ENCODE measurements at places on chromosomes 4 and X.

DNA sequence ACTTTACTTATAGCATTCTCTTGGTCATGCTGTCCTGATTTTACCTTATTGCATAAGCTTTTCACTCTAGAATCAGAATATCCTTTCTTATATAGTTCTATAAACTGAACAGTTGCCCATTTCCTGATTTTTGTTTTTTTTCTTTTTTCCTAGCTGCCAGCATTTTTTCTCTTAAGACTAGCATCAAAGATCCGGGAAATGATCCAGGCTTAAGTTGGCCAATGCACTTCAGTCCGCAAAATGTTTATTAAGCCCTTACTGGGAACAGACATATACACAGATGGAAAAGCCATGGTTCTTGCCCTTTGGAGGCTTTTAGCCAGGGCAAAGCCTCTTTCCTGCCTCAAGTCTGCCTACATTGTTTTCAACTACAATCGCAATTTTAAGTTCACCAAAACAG lies 10.1 kb upstream of the BMP2K start:
- DNase-seq: no peak

DNA sequence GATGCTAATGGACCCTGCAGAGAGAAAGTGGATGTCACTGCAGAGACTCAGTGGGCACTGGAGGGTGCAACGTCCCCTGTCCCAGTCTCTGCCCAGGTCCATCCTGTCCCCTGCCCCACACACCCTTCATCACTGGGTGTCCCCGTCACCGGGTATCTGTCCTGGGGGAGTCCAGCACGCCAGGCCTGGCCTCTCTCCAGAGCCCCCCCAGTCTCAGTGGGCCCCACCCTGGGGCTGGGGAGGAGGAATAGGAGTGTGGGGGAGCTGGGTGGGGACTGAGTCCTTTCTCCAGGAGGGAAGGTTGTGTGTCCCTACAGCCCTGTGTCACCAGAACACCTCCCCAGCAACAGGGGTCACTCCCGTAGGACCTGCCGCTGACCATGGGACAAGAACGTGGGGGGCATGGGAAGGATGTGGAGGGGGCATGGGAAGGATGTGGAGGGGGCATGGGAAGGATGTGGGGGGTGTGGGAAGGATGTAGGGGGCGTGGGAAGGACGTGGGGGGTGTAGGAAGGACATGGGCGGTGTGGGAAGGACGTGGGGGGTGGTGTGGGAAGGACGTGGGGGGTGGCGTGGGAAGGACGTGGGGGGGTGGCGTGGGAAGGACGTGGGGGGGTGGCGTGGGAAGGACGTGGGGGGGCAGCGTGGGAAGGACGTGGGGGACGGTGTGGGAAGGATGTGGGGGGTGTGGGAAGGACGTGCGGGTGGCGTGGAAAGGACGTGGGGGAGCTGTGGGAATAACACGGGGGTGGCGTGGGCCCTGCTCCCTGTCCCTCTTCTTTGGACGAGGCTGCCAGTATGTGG lies 21.0 kb upstream of the SPON2 start:
- peak; percentile 12 for DNase-seq

DNA sequence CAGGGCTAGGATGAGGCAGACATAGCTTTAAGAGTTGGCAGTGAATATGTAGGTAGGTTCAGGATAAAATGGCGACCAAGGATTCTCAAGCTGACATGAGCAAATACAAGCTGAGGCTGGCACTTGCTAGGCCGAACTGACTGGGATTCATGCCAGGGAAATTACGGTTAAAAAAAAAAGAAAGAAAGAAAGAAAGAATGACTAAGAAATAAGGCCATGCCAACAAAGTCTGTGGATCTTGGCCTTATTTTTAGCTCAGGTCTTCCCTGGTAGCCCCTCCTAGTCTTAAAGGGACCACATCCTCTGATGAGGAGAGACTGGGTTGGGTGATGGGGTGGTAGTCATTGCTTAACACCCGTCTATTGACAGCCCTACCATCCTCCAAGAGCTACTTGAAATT lies 64.4 kb upstream of the KLHL13 start:
- no peak for DNase-seq

DNA sequence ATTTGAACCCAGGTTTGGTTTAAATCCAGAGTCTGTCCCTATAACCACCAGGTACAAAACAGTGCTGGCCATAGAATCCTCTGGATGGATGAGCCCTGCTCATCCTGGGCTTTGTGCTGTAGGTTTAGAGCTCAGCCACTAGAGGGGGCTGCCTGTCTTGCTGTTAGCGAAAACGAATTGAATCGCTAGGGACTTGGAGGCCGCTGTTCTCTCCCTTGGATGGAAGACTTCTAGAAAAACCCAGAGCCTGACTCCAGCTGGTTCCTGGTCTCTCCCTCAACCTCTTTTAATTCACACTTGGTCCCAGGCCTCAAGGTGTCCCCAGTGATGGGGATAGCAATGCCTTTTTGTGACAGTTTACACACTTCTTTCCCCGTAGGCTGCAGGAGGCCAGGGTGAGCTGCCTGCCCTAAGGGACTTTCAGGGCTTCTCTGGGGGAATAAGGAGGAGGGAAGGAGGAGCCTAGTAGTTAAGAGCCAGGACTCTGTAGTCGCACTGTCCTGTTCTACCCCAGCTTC lies 8.7 kb downstream of the RIPPLY1 start:
- DNase-seq: no peak

DNA sequence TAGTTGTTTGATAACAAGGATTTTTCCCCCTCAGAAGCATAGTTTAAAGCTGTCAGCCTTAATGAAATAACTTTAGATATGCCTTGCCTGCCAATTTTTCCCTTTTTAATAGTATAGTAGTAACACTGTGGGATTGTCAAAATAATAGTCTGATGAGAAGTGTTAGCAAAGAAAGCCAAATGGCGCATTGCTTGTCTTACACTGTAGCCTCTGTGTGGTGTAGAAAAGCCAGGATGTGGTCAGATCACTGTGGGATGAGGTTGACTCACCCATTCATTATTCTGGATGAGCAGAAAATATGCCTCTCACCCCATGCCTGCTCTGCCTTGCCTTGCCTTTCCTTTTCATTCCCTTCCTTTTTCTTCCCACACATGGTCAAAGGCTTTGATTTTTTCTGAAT lies 257.8 kb upstream of the NRK start:
- no peak for DNase-seq

GRCh38 chr4:106454581-106454980 lies 86.0 kb upstream of the GIMD1 start:
- no peak for DNase-seq

- no peak for DNase-seq
Observed at GRCh38 chr4:185254434-185254833, 45.0 kb downstream of the SNX25 start.

DNA sequence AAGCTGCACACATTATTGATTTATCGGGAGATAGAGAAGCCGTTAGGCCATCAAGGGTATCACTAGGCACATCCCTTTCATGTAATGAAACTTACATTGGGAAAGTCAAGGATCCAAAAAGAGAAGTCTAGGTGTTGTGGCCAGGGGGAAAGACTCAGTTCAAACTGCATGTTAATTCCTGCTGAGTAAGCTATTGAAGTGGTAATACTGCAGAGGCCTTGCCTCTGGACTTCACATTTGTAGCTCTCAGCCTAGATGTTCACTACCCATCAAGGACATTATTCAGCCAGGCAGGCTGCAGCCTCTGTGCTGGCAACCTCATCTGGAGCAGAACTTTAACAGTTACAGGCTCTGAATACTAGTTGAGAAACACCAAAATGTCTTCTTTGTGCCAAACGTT lies 2094.5 kb upstream of the AGA start:
- no peak for DNase-seq

GRCh38 chrX:72043636-72044035 lies 88.1 kb downstream of the RTL5 start:
- DNase-seq: no peak

- no peak for DNase-seq
Observed at GRCh38 chr4:25290490-25291067, 22.0 kb upstream of the ZCCHC4 start.

GRCh38 chr4:5753766-5754528 lies 42.9 kb downstream of the EVC start:
- DNase-seq: no peak

- DNase-seq: no peak
Observed at GRCh38 chr4:123870216-123870876, 473.8 kb downstream of the SPRY1 start.

- DNase-seq: no peak
Observed at GRCh38 chrX:43958529-43958928, 14.7 kb downstream of the NDP start.

DNA sequence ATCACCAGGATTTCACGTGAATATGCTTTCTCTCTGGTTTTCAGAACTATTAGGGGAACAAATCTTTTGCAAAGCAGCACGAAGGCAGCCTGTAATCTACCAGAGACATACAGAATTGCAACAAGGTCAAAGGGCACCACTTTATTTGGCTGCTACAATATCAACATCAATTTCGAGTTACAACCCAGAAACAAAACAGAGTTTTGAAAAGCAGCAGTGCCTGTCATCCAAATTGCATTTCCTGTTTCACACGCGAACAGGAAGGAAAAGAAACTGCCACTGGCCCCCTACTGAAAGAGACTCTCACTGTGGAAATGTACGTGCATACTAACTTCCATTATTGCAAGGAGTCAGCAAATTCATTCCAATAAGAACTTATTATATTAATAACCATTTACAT lies 17.1 kb upstream of the C1QTNF7 start:
- no peak for DNase-seq

DNA sequence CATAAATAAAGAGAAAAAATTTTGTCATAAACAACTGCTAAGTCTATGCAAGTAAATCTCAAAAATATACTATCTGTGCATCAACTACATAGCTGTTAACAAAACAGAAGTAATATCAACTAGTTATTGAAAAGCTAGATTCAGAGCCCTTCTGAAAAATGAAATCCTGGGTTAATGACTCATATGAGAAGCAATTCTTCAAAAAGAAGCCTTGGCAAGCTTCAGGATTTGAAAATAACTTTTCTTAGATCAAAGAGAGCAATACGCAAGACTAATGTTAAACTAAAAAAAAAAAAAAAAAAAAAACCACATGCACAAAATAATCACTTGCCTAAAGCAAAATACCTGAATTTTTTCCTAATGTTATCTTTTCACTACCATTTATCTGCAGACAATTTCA lies 566.1 kb upstream of the BOD1L1 start:
- DNase-seq: no peak

DNA sequence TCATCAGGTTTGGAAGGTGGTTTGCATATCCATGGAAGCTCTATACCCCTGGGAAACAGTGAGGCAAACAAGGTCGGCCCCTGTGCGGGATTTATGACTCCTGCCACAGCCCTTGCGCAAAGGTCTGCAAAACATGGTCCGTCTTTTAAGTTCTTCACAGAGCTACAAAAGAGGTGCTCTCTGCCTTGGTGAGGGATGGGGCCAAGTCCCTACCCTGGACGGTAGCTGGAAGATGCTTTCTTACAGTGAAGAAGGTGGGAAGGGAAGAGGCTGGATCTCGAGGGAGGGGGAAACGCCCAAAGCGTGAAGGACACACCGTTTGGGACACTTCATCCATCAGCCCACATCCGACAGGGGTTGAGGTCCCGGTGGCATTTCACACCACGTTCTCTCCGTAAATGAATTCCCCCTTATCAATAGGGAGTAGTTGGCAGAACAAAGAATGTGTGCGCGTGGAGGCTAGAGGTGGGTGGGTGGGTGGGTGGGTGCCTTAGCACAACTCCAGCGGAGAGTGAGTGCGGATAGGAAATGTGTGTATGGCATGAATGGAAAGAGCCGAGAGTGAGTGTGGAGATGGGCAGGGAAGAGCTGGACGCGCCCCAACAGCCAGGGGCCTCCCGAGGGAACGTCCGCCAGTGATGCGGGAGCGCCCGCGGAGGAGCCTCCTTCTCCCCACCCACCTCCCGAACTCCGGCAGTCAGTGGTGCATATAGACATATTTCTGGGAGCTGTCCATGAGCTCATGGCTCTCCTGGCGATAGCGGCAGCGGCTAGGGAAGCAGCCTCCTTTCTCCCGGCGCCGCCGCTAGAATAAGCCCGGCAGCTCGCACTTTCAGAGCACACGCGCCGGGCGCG lies 68.3 kb downstream of the LARP7 start:
- no peak for DNase-seq

DNA sequence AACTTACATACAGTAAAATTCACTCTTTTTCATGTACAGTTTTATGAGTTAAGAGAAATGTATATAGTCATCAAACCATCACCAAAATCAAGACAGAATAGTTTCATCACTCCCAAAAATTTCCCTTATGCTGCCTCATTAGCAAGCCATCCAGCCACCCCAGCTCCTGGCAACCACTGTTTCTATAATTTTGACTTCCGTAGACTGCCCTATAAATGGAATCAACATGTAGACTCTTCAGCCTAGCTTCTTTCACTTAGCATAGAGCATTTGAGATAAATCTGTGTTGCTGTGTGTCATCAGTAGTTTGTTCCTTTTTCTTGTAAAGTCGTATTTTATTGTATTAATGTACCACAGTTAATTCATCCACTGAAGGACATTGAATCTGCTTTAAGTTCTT lies 23.2 kb downstream of the HDX start:
- no peak for DNase-seq

GRCh38 chr4:10677796-10678497 lies 6.6 kb downstream of the CLNK start:
- no peak for DNase-seq

GRCh38 chr4:72886602-72887001 lies 182.9 kb downstream of the COX18 start:
- no peak for DNase-seq

GRCh38 chrX:11269006-11269405 lies 24.2 kb upstream of the AMELX start:
- no peak for DNase-seq

DNA sequence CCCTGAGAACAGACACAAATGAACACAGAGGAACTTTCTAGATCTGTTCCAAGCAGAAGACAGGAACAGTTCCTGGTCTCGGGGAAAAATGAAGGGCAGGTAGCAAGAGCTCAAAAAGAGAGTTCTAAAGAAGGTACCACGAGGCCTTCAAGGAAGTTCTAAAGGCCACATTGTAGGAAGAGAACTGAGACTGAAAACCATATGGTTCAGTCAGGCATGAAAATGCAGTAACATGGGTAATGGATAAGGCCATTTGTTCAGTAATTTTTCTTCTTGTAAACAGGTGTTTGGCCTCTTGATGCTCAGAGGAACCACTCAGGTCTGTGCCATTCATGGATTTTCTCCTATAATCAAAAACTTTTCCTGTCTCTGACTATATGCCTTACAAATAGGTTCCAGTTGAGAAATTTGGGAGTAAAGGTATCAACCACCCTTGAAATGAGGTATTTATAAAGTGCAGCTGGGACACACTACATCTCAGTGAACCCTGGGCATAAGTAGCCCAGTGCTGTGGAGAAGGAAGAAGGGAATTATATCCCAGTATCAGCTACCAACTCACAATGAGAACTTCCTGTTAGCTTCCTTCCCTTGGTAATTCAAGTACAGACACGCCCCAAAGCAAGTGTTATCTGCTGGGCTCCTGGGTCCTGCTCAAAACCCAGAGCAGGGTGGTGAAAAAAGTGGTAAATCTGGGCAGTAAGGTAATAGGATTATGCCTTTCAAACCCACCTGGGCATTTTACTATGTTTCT lies 277.9 kb downstream of the KLHL13 start:
- DNase-seq: no peak

- no peak for DNase-seq
Observed at GRCh38 chr4:19195696-19196095, 1056.0 kb upstream of the SLIT2 start.

GRCh38 chrX:30489323-30489722 lies 88.2 kb downstream of the TASL start:
- DNase-seq: no peak

Data from activated B cell treated with CpG ODN at 0.5 μM for 24 hours (primary cell).